ENCODE measurements at places on chromosomes 2 and 18.

GRCh38 chr2:64400733-64401528 is 53.0 kb upstream of the LGALSL start:
- no peak for DNase-seq

GRCh38 chr18:12885500-12885899 is 1.5 kb upstream of the PTPN2 start:
- DNase-seq, result no peak

- no peak for DNase-seq
Measured at GRCh38 chr18:2655954-2656236, 369 bp downstream of the SMCHD1 start.

DNA sequence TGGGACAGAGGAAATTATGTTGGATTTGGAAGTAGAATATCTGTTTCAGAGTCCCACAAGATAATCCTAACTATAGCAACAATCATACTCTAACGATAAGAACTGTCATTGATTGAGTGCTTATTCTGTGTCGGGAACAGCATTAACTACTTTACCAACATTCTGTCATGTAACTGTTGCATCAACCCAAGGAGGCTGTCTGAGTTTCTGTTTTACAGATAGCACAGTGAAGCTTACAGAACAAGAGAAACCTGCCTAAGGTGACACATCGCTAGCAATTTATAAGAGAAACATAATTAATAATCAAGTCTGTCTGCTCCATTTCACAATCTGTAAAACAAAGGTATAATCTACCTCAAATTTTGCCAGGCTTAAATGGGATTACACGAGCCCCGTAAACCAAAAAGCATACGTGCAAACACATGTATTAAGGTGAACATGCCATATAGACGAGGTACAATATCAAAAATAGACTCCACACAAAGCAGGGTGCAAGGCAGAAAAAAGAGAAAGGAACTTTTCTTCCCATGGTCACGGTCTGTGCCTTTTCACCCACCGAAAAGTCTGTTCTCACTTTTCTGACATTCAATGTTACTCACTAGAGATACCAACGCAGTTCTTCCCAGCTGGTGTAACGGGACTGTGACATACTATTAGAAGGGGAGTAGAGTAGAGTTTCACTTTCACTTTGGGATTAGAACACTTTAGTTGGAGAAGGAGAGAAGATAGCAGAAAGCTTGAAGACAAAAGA is 37.2 kb upstream of the SLC8A1 start:
- no peak for DNase-seq

- no peak for DNase-seq
Measured at GRCh38 chr2:164023896-164024295, 288.1 kb upstream of the FIGN start.

DNA sequence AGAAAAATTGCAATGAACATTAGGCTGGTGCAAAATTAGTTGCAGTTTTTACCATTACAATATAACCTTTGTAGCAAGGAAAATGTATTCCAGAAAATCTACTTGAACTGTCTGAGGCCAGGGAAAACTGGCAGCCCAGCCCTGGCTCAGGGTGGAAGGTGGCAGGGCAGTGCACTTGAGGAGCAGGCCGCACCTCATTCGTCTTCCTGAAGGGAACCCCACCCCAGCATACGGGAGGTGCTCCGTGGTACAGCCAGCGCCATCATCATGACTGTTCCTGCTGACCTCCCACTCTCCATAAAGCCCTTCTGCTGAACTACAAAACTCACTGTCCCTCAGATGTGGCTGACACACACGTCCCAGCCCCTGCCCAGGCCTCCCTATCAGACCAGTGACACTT is 65.9 kb upstream of the TFCP2L1 start:
- DNase-seq, result no peak

- no peak for DNase-seq
Measured at GRCh38 chr2:29189052-29189451, 73.8 kb downstream of the CLIP4 start.

- no peak for DNase-seq
Measured at GRCh38 chr2:106011380-106011779, 182.7 kb downstream of the UXS1 start.

GRCh38 chr18:5951515-5952091 is 56.3 kb upstream of the TMEM200C start:
- DNase-seq, result no peak

Measured in LNCaP clone FGC (cell line).